ENCODE measurements at places on chromosomes 3 and 15. TPM values are rescaled to one million over a fixed set of nuclear protein-coding genes. Genes with fewer than 3 reads are reported as not detected.

GRCh38 chr15:80093854-80094418 lies 34.5 kb downstream of the ZFAND6 start:
- DNase-seq: no peak

TMCO5A gene
- total RNA-seq: not detected

DNA sequence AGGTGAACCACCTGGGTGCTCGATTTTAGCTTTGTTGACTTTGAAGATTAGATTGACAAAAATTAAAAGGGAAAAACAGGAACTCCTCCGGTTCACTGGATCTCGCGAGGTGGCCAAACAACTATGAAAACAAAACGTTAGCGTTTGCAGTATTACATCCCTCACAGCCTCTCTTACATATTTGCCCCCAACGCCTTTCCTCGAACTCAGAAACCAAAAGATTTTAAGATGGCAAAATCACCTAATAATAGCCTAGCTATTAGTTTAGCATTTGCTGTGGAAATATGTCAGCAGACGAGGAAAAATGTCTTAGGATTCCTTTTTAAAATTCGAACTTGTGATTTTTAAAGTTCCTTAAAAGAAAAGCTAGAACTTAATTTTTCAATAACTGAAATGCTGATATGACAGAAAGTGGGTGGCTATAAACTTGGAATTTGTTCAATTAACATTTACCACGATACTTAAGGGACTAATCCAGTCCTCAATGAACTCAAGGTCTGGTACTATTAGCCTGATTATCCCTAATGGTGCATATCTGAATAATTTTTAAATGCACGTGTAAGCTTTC lies 491 bp upstream of the SENP7 start:
- DNase-seq: no peak

DNA sequence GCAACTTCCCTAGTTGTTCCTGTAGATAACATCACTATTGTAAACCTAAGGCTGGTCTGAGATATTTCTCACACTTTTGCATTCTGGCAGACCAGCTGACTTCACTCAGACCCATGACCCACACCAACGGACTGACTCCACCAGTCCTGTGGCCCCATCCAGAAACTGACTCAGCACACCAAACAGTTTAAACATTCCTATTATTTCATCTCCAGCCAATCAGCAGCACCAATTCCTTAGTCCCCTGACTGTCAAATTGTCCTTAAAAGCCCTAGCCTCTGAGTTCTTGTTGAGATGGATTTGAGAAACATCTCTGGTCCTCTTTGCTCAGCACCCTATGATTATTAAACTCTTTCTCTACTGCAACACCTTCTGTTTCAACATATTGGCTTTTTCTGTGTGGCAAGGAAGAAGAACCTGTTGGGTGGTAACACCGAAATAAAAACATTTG lies 12.2 kb upstream of the IDH2 start:
- no peak for DNase-seq

PCBP4 gene
- total RNA-seq: 58.3 TPM

DNA sequence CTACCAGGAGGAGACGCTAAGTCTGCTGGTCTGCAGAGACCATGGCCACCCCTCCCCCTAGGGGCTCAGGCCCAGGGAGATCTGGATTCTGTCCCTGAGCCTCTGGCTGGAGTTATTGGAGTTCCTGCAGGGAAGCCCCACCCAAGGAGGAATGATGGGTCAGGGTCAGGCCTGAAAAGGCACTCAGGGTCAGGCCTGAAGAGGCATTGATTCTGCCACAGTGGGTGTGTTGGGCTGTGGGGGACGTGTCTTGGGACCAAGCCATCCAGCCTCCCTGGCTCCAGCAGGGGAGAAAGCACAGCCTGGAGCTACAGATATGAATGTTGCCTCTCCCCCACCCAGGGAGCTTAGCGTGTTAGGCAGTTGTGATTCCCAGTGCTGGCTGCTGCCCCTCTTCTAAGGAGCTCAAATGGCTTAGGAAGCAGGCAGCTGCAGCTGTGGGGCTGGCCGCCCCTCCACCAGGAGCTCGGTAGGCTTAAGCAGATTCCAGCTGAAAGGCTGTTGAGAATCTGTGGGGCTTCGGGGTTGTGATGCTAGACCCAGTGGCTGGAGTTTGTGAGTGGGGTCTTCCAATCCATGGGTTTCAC lies 176.7 kb downstream of the CHL1 start:
- no peak for DNase-seq

DNA sequence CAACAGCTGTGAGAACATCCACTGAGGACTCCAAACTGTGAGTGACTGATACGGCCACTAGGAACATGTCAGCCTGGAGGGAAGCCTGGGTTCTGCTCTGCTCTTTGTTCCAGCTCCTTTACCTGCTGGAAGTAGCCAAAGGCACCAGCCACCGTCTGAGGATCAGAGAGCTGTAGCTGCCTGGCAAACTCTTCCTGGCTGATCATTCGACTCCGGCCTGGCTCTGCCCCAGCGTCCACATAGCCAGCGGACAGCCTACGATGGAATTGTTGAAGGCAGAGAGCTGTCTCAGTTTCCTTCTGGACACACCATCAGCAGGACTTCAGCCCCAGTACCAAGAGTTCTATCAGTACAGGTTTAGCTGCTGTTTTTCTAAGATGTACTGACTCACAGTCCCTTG lies 5.7 kb downstream of the LPCAT4 start:
- DNase-seq: no peak

GRCh38 chr3:138946663-138947494 lies at the start of the genes FOXL2 and FOXL2NB:
Gene FOXL2, minus strand, starts transcription at chr3:138947137. Its CDS starts 415 bp downstream, at chr3:138946722.
Gene FOXL2NB, plus strand, starts transcription at chr3:138947217. Its CDS starts 148 bp downstream, at chr3:138947365.
- no peak for DNase-seq

LRRC3B gene
- total RNA-seq: 0.23 TPM

GRCh38 chr3:111956995-111957734 lies 21.7 kb upstream of the ABHD10 start:
- no peak for DNase-seq

DNA sequence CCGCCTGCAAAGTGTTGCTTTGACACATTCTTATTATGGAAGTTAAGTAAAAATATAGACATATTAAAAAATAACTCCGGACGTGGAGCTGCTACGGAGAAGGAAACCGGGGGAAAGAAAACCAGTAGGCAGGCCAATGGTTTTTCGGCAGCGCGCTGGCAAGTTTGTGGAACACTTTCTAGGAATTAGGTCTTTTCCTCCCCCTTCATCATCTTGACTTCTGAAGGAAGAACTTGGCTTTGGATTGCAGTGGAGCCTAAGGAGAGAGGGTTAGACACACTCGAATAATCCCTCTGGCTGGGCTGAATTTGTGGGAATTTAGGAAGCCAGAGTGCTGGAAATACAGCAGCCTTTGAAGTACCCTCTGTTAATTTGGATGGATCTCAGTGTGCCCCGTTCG lies 317 bp downstream of the ROBO2 start:
- no peak for DNase-seq

- no peak for DNase-seq
Observed at GRCh38 chr15:71055461-71055860, 59.8 kb upstream of the THSD4 start.

CA12 gene
- total RNA-seq: 1.0 TPM

DNA sequence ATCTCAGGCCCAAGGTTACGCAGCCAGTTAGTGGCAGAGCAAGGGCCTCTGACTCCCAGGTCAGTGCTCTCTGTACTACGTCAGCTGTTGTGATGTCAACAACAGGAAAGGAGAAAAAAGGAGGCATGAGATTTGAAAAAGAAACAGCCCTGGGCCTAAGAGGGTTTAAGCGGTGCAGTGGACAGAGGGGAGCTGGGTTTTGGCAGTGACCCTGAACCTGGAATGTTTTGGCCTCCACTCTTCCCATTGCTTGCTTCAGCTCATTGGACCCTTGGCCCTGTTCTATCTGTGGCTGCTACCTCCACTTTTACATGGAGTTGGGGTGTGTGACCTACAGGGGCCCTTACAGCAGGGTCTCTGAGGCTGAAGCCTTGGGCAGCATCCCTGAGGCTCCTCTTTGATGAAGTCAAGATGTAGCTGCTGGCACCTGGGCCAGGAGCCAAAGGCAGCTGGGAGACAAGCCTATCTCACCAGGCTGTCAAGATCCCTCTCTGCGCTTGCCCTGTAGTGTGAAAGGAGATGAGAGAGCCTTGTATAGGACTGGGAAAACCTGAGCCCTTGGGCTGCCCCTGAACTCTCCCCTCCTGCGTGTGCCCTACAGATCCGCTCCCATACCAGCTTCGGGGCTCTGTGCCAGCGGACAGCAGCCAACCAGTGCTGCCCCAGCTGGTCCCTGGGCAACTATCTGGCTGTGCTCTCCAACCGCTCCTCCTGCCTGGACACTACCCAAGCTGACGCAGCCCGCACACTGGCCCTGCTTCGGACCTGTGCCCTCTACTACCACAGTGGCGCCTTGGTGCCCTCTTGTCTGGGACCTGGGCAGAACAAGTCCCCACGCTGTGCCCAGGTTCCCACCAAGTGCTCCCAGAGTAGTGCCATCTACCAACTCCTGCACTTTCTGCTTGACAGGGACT lies 8.7 kb downstream of the DISP2 start:
- DNase-seq: no peak

- DNase-seq: no peak
Observed at GRCh38 chr3:58792921-58793451, 126.4 kb upstream of the FAM3D start.

FBLN2 gene
- 67.5 TPM for total RNA-seq

RTP1 gene
- not detected for total RNA-seq

GRCh38 chr3:41974223-41974622 lies 12.3 kb upstream of the ULK4 start:
- no peak for DNase-seq

GRCh38 chr3:149816986-149817385 lies 4.0 kb downstream of the RNF13 start:
- no peak for DNase-seq

DNA sequence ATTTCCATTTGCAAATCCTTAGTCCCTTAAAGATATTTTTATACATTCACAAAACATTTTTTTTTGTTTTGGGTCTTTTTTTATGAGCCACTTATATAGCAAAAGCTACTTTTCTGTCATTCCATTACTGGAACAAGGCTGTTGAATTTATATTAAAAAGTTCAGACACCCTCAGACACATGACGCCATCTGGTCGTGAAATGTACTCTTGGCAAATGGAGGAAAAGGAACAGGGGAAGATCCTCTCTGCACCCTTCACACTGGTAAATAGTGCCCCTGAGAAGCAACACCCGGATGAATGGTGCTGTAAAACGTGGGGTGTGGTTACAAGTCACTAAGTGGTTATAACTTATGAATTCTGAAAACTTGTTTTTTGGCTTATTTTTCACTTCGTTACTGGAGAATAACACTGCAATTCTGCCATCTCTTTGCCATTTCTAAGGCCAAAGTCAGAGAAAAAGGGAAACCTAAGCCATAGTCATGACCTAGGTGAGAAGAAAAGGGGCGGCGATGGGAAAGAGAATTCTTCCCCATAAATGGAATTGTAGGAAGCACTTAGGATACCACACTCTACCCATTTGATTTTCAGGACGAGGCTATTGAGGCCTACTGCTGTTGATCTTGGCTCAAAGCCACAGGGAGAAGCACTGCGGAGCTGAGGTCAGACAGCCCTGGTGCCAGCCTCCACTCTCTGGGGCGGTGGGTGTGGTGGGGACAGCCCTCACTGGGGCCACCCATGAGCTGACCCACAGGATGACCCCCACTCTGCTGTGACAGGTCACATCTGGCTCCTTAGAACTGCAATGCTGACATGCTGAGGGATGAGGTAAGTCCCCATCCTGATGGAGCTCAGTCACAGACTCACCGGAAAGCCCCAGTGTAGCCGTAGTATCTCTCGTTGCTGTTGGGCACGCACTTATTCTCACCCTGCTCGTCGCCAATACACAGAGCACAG lies 21.9 kb downstream of the LTF start:
- DNase-seq: no peak

DNA sequence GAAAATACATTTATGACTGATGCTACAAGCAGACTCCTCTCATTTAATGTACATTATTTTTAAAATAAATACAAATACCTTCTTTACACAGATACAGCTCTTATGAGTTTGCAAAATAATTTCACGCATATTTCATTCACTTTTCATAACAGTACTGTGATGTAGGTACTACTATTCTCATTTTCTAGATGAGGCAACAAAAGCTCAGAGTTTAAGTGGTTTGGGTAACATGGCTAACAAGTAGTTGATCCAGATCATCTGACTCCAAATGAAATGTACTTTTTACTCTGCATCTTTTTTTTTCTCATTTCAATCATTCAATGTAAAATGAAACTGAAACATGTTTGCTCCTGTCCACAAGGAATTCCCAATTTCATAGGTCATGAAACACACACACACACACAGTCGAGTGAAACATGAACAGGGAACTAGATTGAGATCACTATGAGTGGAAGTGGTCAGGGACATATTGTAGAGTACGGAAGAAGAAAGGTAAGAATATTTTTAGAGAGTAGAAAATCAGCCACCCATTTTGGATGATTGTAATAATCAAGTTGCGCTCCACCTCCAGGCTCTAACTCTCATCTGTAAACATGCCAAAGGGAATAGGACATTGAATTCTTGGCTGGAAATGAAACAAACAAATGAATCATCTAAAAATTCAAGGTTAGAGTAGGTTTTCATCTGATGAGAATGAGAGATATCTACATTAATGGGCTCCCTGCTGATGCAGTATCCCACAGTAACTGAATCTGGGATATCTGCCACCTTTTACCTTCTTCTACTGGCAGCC lies 92.4 kb downstream of the CLDN1 start:
- DNase-seq: no peak
